ENCODE measurements at places on chromosomes 4 and X.
A peak's percentile ranks its signal among the peaks of the same experiment; 100 is the strongest.

DNA sequence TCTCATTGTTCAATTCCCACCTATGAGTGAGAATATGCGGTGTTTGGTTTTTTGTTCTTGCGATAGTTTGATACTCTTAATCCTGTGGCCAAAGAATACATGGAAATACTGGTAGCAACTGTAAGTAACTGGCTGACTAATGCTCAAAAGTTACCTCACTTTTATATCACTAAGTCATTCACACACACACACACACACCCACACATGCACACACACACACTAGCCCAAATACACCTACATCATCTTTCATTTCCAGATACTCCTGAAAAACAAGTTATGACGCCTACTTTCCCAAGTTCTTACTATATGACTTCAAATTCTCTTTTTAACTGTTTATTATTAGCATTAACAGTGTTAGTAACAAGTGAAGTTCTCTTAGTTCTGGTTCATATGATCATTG, 101.3 kb downstream of the DCHS2 start:
- no peak for DNase-seq

DNA sequence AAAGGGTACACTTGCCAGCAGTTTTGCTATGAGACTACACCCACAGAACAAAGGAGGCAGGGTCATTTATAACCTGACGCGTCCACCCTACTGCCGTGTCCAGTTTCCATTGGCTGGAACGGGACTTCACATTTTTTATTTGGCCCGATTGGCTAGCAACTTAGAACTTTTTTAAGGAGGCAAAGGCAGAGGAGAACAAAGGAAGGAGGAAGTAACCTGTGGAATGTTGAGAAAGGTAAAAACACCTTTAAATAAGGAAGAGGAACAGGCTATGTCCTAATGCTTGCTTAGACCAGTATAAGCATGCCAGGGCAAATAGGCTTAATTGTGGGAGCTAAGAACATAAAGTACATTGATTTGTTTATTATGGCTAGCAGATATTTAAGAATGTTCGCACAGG, 18.7 kb downstream of the KDM6A start:
- DNase-seq = no peak

- peak; percentile 4 for DNase-seq
These were observed 32.8 kb upstream of the GLRB start for GRCh38 chr4:157043131-157043530.

- no peak for DNase-seq
These were observed 56.3 kb upstream of the LCORL start for GRCh38 chr4:18077808-18078207.

DNA sequence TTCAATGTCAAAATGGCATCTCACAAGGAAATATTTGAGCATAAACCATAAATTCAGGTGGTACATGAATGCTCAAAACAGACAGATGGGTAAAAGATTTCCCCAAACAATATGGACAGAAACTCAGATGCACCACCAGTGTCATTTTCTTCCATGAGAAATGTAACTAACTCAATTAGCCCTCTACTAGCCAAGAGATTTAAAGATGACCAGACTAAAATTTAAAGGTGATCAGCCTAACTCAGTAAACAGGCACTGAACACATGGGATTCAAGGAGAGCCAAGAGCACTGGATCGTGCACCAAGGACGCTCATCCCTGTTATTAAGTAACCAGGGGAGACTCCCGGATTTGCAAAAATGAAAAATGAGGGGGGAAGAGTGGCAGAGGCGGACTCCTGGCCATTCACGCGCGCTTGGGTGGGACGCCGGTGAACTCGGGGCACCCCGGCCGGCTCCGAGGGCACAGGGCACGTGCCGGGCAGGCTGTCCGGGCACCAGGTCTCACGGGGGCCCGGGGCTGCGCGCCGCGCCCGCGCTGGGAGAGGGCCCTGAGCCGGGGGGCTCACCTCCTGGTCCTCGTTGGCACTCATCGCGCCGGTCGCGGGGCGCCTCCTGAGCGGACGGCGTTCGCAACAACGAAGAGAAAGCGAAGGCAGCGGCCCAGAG, 490 bp downstream of the RWDD4 start:
- DNase-seq = no peak

- DNase-seq = no peak
These were observed 876.0 kb downstream of the FSTL5 start for GRCh38 chr4:161287678-161288352.

DNA sequence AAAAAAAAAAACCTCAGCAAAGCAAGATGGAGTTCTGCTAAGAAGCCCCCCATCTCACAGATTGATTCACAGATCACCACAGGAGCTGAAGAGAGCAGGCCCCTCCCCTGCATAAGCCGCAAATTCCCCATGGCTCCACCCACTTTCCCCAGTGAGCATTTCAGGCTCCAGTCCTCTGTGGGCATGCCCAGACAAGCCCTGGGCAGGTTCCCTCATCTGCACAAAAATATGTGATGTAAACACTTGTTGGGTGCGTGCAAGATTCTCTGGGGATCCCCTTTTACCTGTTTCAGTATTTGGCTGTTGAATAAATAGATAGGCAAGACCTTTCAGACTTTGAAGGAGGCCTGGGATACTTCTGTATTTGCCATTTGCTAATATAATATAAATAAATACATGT, 514.3 kb downstream of the PCDH7 start:
- no peak for DNase-seq

- DNase-seq = no peak
These were observed 30.9 kb upstream of the PPA2 start for GRCh38 chr4:105504744-105505143.

GRCh38 chrX:123157586-123157985, 26.5 kb upstream of the GRIA3 start:
- DNase-seq = no peak

DNA sequence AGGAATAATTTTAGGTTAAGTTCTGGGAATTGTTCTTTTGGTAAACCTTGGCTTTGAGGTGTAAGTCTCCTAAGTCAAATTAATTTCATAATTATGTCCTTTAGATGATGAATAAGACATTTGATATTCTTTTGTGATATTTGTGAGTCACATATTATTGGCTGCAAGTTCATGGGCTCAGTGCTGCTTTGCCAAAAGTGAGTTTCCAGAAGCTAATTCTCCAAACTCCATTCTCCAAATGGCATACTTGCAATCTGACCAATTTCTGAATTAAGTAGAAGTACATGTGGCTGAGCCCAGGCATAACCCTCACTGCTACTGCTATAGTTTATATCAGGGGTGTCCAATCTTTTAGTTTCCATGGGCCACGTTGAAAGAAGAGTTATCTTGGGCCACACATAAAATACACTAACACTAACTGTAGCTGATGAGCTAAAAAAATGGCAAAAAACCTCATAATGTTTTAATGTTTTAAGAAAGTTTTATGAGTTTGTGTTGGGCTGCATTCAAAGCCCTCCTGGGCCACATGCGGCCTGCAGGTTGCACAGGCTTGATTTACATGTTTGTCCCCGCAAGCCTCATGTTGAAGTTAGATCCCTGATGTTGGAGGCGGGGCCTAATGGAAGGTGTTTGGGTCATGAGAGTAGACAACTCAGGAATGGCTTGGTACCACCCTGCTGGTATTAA, 196.1 kb downstream of the ZNF330 start:
- no peak for DNase-seq

Measured in HuH-7 (cell line).